Activated CD4-positive, alpha-beta T cell treated with anti-CD3 and anti-CD28 coated beads, Interleukin-2, Interleukin-4, amounts not matched to agents 100 ng/mL and 50 ng/mL, durations not matched to agents 16 hours and 8 hours (primary cell): ENCODE measurements at places on chromosomes 4 and X.
A peak's percentile ranks its signal among the peaks of the same experiment; 100 is the strongest.

- no peak for DNase-seq
These were observed 33.5 kb downstream of the HTRA3 start for GRCh38 chr4:8303081-8303480.

- DNase-seq, result no peak
These were observed 124.5 kb downstream of the NPNT start for GRCh38 chr4:106019771-106020170.

GRCh38 chrX:110871839-110872238 lies 76.2 kb upstream of the CHRDL1 start:
- no peak for DNase-seq

DNA sequence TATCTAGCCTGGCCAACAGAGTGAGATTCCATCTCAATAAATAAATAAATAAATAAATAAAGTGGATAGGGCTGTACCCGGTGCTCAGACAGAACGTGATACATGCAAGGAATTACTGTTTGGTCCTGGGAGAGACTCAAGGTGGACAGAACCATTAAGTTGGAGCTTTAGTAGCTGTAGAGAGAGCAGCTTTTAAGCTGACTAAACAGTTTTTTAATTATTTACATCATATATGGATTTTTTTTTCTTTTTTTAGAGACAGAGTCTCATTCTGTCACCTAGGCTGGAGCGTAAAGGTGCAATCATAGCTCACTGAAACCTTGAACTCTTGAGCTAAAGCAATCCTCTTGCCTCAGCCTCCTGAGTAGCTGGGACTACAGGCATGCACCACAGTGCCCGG lies 92.5 kb upstream of the ATP6AP2 start:
- no peak for DNase-seq

DNA sequence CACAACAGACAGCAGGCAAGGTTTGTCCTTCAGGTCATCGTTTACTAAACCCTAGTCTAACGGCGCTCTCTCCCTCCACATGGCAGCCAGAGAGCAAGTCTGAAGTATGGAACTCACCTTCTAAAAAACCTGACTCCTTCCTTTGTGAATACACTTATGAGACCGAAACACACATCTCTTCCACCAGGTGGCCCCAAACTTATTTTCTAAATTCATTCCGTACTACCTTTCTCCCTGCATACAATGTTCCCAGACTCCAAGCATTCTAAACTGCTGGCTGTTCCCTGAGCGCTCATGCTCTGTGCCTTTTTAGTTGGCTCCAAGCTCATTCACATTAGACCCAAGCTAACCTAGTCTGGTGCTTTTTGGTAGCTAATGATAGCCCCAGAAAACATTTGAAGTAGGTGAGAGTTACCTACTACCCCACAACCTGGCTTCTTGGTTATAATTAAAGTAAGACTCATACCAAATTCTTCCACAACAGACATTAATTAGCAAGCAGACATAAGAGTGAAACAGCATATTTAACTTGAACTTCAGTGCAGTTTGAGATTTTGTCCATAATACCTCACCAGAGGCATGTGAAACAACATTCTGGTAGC lies 67.6 kb upstream of the DCLK2 start:
- peak; percentile 11 for DNase-seq

GRCh38 chr4:165905405-165906027 lies 32.5 kb downstream of the TLL1 start:
- no peak for DNase-seq

GRCh38 chr4:112894951-112895350 lies 154.5 kb upstream of the ANK2 start:
- DNase-seq, result no peak

- no peak for DNase-seq
These were observed 54.6 kb downstream of the RELL1 start for GRCh38 chr4:37631551-37631950.

GRCh38 chr4:7213807-7214206 lies 21.5 kb downstream of the SORCS2 start:
- no peak for DNase-seq

GRCh38 chr4:123682931-123683330 lies 286.3 kb downstream of the SPRY1 start:
- no peak for DNase-seq

DNA sequence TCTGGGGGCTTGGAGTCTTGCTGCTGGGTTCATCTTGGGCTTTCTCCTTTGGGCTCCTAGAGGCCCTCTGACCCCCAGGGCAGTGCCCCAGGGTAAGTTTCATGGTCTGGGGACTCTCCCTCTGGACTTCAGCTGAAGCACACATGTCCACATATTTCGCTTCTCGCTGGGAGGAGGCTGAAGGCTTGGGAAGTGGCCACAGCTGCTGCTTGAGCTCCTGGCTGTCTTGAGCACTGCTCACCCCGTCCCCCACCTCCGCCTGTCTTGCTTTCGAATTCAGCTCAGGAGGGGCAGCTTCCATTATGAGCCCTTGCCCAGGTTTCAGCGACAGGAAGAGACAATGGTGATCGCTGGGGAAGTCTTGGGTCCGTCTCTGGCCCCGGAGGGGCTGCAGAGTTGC lies 3.7 kb downstream of the C4orf54 start:
- no peak for DNase-seq

DNA sequence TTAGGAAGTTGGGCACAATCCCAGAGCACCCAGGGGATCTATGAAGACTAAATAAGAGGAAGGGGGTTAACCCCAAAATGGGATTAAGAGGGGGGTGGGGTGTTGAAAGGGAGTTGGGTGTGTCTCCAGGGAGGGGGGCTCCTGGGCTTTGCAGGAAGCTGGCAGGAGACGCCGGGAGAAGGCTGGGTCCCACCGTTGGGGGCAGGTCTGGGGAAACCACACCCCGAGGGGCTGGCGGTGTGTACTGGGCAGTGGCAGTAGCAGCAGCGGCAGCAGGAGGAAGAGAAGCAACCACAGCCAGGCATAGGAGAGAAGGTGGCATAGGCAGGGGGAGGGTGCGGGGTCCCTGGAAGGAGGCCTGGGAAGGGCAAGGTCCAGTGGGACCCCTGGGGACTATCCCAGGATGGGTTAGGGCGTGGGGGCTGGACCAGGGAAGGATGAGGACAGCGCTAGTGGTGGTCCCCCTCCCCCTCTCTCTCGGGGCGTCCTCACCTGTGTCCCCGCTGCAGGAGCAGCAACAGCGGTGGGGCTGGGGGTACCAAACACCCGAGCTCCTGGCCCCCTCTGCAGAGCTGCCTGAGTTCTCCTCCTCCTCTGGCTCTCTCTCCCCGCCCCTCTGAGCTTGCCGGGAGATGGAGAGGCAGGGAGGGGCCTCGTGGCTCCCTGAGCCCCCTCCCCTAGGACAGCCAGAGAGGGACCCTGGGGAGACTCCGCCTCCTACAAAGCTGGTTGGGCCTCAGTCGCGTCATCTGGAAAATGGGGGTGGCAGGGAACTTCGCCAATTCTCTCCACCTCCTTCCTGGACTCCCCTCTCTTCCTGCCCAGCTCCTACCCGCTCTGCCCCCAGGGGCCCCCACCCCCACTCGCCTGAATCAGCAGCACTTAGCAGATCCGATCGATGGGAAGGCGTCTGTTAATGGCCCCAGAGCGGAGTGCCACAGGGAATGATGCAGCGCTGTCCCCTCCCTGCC lies at the start of gene KCND1:
TSS of gene KCND1 (minus strand) at position 596 of the 971 bp plus-strand sequence. CDS start 1,573 bp downstream, outside the sequence.
- DNase-seq, result no peak

DNA sequence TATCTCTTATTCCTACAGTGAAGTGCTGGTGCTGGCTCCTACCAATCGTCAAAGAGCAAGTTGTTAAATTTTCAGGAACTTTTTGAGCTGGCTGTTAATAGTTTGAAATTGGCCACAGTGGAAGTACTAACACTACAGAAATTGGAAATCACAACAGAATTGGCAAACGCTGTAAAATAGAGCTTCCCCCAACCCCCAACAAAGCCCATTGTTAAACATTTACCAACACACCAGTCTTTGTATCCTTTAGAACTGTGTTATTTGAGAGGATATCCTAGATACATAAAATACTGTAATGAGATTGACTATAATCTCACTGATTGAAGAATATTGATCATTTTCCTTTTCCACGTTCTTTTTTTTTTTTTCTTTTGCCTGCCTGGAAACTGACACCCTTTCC lies 37.4 kb downstream of the FAM241A start:
- DNase-seq, result no peak
